ENCODE measurements at places on chromosomes 2 and 18.

- DNase-seq = no peak
Measured at GRCh38 chr2:2191110-2191707, 139.9 kb downstream of the MYT1L start.

DNA sequence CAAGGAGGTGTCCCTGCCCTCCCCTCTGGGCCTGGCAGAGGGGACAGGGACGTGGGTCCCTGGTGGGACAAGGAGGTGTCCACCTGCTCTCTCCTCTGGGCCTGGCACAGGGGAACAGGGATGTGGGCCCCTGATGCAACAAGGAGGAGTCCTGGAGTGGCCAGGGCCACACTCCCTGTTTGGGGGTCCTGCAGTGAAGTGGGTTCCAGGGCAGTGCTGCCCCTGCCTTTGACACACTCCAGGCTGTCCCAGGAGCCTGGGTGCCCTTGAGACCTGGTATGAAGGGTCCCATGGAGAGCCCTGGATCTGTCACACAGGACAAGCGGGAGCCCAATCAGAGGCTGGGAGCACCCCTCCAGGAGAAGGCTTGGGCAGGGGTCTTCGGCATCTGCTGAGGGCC lies 75.8 kb upstream of the GPC1 start:
- no peak for DNase-seq

GRCh38 chr18:59159986-59160385 lies 20.3 kb downstream of the SEC11C start:
- no peak for DNase-seq

- DNase-seq = no peak
Measured at GRCh38 chr2:47038656-47039488, 116.2 kb downstream of the STPG4 start.

DNA sequence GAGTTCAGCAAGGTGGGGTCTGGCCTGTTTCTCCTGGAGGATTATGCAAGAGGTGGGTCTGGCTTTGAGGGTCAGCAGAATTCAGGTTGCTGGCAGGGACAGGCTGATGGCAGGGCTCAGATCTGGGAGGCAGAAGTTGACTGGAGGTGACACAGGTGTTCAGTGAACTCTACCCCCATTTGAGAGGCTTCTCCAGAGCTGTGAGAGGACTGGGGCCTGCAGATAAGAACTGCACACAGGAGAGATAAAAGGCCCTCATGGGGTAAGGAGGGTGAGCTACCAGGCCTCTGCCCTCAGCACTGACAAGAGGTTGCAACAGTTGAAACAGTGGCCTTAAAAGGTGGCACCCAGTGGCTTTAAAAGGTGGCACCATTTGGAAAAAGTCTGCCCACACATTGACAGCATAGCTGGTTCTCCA lies 13.1 kb downstream of the MOCOS start:
- no peak for DNase-seq

DNA sequence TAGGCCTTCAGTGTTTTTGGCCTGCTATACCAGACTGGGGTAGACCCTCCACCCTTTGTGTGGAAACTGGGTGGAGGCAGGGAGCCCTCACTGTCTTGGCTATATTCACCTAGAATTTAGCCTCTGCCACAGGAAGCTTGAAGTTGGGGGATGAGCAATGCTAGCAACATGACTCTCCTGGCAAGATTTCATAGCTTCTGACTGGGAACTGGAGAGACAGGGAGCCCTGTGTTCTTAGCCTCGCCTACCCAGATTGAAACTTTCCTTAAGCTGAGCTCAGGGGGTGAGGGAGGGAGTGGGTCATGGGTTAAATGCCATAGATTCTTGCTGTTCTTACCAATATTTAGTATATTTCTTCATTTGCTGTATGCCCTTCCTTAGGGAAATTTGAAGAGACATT lies 46.8 kb upstream of the FAM98A start:
- DNase-seq = no peak

GRCh38 chr2:106530866-106531265 lies 43.7 kb downstream of the CD8B2 start:
- no peak for DNase-seq

DNA sequence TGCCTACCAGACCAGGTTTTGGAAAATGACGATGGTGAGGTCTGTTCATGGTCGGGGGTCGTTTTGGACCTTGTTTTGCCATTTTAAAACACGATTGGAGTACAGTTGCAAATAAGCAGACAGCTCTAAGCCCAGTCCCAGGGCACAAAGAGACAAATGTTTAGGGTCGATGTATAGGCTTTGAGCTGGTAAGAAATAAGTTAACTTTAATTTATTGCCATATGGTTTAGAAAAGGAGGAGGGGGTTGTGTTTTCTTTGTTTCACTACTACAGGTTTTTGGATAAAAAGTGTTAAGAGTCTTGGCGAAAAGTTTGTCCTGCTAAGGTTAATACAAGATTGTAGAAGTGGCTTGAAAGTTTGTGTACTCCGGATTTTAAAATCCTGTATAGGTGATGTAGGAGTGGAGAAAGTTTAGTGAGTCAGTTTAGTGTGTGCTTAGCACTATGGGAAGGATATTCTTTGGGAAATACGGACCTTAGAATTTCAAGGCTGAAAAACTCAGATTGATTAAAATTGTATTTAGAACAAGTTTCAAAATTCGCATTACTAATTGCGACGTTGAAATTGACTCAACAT lies 1.3 kb downstream of the KCMF1 start:
- DNase-seq = no peak

DNA sequence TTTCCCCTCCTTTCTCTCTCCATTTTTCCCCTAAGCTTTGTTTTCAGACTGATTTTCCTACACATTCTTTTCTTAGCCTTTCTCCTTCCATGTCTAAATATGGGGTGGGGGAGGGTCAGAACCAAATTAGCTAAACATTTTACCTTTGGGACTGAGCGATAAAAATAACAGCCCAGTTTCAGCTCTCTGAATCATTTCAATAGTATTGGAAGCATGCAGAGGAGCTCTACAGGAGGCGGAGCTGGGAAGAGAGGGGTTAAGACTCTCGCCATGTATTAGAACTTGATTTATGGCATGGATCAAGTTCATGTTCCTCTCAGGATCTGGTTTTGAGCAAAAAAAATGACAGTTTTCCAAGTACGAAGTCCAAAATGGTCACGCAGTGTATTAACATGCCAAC lies 109.1 kb downstream of the CPO start:
- DNase-seq = no peak

GRCh38 chr2:55877087-55877436 lies 46.5 kb downstream of the EFEMP1 start:
- no peak for DNase-seq

- DNase-seq = no peak
Measured at GRCh38 chr2:30692829-30693275, 114.4 kb downstream of the CAPN13 start.

DNA sequence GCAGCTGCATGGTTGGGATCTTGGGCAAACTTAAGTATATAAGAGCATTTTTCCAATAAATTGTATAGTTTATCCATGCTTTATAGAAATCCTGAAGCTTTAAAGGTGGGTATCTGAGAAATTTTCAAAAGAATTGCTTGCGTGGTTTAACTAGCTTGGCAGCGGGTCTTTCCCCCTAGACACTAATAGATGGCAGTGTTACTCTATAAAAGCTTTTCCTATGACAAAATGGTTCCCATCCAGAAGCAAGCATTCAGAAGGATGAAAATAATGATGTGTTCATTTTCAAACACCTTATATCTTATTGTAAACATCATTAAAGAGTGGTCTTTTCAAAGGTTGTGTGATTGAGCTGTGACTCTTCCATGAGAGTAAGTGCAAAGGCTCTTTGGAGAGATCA lies 45.9 kb downstream of the KDM3A start:
- DNase-seq = no peak

DNA sequence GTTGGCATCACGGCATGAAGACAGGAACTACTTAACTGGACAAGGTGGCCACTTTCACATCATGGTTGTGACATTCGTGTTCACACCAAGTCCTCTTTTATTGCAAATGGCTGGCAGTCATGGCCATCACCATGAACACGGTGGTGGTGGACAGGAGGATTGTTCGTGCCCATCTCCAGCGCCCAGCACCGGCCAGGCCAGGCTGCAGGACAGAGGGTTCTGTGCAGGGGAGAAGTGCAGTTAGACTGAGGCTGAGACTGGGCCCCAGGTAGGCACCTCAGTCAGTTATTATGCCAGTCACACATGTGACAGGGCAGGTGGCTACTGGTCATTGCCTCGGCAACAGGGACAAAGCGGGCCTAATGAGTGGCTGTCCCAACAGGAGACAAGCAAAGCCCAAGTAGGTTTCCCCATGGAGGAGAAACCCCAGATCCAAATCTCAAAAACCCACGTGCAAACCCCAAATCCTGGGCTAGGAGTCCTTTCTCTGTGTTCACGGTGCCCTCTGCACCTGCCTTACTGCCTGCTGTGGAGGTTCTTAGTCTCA lies 468.1 kb upstream of the MYT1L start:
- no peak for DNase-seq

- no peak for DNase-seq
Measured at GRCh38 chr2:5694306-5694705, 2.1 kb downstream of the SOX11 start.

DNA sequence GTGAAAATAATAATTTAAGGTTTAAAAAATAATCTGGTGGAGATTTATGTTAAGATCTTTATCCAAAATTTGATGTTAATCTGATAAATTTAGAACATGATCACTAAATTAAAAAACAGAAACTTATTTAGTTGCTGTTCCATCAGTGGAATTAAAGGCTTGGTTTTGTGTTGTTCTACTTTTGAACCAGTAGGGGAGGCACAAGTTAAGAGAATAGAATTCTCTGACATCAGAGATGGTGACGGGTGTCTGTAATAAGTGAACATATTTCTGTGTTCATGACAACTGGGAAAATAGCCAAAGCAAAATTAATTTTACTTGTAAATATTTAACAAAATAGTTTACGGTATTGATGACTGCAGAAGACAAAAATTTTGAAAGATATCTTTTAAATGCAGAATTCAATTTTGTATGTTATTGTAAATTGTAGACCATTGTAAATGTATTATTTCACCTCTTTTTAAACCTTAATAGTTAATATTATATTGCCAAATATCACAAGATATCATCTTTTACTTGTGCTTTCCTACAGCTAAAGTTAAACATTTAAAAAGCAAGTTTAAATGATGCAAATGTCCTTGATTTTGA lies 106.0 kb downstream of the UBR3 start:
- no peak for DNase-seq

DNA sequence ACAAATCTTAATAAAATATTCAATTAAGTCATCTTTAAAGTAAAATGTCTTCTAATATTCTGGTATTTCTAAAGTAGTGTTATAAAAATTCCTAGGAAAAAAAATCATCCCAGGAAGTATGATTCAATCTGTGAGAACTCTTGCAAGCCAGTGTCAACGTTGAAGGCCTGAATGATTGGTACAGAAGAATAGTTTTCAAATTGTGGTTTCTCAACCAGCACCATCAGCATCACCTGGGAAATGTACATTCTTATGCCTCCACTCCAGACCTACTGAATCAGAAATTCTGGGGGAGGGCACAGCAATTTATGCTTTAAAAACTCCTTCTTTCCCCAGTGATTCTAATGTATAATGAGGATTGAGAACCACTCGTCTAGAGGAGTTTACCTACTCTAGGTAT lies 62.3 kb upstream of the C2orf15 start:
- no peak for DNase-seq

GRCh38 chr2:111912547-111912946 lies 14.1 kb downstream of the MERTK start:
- no peak for DNase-seq

GRCh38 chr2:129849559-129850160 lies 129.8 kb upstream of the RAB6C start:
- DNase-seq = no peak

DNA sequence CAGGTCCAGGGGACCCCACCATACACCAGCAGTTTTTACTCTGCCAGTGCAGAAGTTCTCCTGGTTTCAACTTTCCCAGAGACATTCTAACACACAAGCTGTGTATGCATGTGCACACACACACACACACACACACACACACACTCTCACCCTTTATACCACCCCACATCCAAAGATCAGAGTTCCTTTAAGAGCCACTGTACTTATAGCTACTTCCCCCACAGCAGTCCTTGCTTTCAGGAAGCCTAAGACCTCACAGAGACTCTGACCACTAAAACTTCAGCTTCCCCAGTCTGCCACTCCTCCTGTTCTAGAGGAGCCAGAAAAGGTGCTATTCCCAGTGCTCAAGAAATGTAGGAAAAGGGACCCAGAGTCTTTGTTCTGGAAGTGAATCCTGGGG lies 107.8 kb downstream of the ZNF521 start:
- DNase-seq = no peak

GRCh38 chr2:3021720-3022119 lies 355.9 kb downstream of the EIPR1 start:
- no peak for DNase-seq

DNA sequence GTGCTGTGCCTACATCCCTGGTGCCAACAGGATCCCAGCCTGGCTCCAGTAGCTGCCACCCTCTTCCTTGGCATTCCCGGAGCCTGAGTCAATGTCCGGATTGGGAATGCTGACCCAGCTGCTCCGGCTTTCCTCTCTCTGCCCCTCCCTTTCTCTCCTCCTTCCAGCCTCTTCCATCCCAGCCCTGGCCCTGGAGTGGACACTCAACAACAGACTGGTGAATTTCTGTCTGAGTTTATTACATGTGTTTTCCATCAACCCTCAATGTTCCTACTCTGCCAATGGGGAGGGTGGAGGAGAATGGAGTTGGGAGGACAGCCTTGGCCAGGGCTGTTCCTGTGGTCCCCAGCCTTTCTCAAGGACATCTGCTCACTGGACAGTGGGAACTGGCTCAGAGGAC lies 917 bp upstream of the PRKAG3 start:
- DNase-seq = no peak

DNA sequence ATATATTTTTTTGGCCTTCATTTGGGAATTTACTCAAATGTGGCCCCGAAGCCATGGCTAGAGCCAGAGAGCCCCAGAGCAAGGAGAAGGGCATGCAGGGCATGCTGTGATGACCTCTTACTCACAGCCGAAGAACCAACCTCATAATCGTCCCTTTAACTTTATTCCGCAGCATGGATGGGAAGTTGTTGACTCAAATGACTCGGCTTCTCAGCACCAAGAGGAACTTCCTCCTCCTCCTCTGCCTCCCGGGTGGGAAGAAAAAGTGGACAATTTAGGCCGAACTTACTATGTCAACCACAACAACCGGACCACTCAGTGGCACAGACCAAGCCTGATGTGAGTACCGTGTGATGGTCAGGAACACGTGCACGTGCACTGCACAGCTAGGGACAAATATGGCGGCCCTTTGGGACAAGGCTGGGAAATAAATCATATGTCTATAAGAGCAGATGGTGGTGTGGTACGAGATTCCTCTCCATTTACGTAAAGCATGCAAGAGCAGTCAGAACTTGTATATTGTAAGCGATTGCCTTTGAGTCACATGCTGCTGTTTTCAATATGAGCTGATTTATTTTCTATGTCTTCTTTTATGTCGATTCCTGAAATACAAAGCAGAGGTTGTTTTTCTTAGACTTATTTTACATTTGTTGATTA lies 280.9 kb downstream of the NEDD4L start:
- DNase-seq = no peak

- DNase-seq = no peak
Measured at GRCh38 chr2:111665011-111665410, 219.0 kb downstream of the ANAPC1 start.

GRCh38 chr2:234826681-234827080 lies 125.1 kb upstream of the SH3BP4 start:
- DNase-seq = no peak

- DNase-seq = no peak
Measured at GRCh38 chr18:79650959-79651358, 28.6 kb upstream of the CTDP1 start.

Data from activated naive CD4-positive, alpha-beta T cell (primary cell).